ENCODE measurements at places on chromosomes 4 and X.

- DNase-seq, result no peak
These were observed 105.1 kb upstream of the MYOZ2 start for GRCh38 chr4:119030536-119030890.

GRCh38 chr4:15920723-15921591 lies 17.6 kb downstream of the FGFBP1 start:
- DNase-seq, result no peak

- no peak for DNase-seq
These were observed at the start of gene NDST4 for GRCh38 chr4:115113506-115114106. NDST4 (minus strand) TSS chr4:115113620; CDS start chr4:115077036, 36,584 bp downstream.

GRCh38 chr4:153572609-153573008 lies 106.4 kb downstream of the TMEM131L start:
- DNase-seq, result no peak

DNA sequence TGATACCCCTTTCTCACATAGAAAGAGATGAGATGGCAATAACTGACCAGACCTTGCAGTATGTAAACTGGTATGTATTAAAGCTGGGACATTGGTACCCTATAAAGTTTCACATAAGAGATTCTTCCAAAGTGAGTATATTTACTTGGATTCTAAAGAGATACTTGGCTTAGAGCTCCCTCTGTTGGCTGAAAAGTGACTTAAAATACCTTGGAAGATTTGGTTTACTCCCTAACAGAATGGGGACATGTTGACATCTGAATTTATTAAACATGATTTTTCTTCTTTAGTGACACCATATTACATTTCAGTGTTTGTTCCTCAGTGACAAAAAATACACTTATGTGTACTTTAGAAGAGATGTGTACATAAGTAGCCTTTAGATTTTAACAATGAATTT lies 47.9 kb upstream of the RGN start:
- DNase-seq, result no peak

DNA sequence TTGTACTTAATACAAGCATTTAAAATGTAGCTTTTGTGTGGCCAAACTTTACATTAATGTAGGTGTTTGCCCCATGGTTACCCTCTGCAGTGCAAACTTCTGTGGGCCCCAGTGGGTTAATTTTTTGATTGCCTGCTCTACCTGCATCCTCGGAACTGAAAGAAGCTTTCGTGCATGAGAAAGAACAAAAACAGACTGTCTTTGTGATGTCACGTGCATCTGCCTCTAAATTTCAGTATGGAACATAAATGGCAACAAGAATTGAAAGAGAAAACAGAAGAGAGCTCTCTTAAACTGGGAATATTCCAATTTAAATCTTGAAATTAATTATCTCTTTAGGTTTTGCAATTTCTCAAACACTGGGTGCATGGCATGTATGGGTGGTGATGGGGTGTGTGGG lies 182.4 kb upstream of the LCORL start:
- DNase-seq, result no peak

DNA sequence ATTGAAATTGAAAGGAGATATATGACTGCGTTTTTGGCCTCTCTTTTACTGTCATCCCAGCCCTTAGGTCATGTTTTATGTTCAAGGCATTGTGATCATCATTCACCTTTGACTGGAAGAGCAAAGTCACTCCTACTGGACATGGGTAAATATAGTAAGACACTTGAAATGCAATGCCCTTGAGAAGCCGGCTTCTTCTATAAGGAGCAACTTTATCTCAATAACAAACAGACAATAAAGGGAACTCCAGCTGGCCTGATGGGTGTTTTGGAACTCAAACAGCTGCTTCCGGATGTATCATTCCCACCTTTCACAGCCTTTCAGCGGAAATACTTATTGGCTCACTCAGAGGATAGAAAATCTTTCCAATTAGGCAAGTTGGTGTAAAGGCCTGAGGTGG lies 65.1 kb upstream of the C4orf54 start:
- no peak for DNase-seq

DNA sequence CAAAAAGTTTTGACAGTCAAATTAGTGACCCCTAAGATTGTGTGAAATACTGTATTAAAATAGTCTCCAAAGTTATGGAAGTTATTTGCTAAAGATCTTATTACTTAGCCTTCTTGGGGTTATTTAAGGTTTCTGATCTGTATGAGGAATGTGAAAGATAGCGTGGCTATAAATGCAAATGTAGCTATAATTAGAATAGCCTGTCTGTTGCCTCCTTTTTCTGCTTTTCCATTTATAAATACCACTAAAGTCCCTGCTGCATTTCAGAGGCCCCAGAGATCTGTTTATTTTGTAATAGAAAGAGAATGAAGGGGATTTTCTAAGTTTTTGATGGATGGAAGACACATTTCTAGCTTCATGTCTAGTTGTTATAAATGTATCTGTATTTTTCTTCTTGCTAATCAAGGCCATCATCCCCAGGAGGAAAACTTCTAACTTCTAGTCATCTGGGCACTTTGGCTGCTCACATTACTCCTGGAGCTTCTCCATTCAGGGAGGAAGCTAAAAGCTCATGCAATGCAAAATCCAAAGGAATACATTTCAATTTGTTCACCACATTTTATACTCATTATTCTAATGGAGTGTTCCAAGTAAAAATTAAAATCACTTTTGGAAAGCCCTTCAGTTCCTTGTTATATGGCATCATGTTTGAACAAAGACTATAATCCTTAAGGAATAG lies 73.9 kb downstream of the INTS12 start:
- no peak for DNase-seq

DNA sequence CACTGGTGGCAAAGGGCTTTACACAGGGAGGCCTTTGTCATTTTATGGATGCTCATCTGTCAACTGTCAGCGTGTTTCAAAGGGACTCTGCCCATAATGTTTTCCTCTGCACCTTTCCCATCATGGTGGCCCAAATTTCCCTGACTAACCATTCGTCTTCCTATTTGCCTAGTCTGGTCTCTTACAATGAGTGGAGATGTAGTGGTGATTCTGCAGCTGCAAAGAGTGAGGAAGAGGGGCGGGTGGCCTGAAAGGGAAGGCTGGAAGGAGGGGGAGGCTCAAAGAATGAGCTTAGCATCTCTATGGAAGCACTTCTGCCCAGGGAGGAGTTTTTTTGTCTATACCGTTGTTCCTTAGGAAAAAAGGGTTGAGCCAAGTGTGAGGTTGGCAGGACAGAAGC lies 447.5 kb downstream of the NKX6-1 start:
- DNase-seq, result no peak

- DNase-seq, result no peak
These were observed 2.4 kb upstream of the GPR82 start for GRCh38 chrX:41721590-41721989.

DNA sequence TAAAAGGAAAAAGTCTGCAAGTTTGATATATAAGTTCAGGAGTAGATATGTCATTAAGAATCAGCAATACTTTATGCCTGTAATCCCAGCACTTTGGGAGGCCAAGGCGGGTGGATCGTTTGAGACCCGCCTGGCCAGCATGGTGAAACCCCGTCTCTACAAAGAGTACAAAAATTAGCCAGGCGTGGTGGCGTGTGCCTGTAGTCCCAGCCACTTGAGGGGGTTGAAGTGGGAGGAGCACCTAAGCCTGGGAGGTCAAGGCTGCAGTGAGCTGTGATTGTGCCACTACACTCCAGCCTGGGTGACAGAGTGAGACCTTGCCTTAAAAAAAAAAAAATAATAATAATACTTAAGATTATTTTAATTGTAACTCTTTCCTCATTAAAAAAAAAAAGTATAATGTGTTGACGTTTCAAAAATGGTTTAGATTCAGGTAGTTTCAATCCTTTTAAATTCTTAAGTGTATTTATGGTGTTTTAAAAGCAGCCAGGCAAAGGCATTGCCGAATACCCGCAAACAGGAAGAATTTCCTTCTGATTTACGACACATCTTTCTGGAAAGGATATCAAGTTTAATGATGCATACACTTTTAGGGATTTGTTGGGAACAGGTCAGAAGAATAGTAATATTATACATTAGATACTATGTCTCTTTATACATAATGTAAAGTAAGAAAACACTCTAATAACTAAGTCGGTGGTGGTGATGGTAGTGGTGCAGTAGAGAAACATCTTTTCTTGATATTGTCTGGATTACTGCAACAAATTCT lies 80.9 kb downstream of the KDM6A start:
- no peak for DNase-seq

- no peak for DNase-seq
These were observed 1.2 kb downstream of the ATP6AP1 start for GRCh38 chrX:154429711-154430110.

DNA sequence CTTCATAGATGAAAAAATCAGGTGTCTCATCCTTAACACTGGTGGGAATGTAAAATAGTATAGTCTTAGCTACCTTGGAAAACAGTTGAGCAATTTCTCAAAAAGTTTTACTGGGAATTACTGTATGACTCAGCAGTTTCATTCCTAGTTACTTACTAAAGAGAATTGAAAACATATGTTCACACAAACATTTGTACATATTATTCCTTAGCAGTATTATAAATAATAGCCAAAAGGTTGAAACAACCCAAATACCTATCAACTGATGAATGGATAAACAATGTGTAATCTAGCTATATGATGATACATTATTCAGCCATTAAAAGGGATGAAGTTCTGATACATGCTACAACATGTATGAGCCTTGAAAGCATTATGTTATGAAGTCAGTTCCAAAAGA lies 41.7 kb downstream of the RBM46 start:
- DNase-seq, result no peak

GRCh38 chrX:16202943-16203342 lies 35.7 kb downstream of the MAGEB17 start:
- DNase-seq, result no peak

DNA sequence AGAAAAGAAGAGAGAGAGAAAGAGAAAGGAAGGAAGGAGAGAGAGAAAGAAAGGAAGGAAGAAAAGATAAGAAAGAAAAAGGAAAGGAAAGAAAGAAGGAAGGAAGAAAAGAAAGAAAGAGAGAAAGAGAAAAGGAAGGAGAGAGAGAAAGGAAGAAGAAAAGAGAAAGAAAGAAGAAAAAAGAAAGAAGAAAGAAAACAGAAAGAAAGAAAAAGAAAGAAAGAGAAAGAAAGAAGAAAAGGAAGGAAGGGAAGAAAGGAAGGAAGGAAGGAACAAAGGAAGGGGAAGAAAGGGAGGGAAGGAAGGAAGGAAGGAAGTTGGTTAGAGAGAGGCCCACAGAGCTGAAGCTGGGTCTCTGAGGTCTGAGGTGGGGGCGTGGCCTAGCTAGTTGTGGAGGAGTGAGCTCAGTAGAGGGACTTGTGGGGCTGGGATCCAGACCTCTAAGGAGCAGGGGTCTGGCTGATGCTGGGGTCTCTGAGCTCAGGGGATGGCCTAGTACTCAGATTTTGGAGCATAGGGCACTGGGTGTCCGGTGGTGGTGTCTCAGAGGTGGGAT lies 27.1 kb upstream of the PDZD4 start:
- no peak for DNase-seq

- DNase-seq, result no peak
These were observed 72.7 kb downstream of the NAA11 start for GRCh38 chr4:79253168-79253567.

- DNase-seq, result no peak
These were observed 52.7 kb upstream of the BCOR start for GRCh38 chrX:40150503-40150902.

DNA sequence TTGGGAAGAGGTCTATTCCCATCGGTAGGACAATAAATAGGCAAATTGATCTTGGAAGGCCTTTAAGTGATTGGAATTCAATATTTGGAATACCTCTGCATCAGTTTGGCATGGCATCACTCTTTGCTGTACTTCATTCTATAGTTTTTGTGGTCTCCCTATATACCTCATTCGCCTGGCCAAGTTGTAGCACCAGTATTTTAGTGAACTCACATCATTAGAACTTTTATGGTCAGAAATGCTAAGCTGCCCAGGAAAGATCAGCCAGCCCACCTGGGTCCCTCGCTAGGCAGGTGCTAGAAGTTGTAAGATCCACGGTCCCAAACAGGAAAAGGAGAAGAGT lies 40.3 kb downstream of the ZCCHC13 start:
- DNase-seq, result no peak

- DNase-seq, result peak; percentile 70
These were observed 13.5 kb downstream of the AFF1 start for GRCh38 chr4:86948276-86948675.

DNA sequence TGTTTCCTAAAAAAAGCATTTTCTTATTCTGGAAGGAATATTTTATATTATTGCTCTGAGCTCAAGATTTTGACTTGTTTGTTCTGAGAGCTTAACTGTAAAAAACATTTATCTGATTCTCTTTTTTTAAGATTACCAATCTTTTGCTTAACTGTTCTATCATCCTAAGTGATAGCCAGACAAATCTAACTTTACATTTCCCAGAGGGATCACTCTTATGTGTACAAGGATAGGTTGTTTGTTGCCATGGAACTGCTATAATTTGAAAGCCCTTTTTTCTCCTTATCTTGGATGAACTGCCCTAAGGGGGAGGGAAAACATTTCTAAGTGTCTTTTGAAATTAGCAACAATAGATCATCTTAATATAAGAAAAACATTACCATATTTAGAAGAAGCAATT lies 494.7 kb downstream of the TRAM1L1 start:
- DNase-seq, result no peak

DNA sequence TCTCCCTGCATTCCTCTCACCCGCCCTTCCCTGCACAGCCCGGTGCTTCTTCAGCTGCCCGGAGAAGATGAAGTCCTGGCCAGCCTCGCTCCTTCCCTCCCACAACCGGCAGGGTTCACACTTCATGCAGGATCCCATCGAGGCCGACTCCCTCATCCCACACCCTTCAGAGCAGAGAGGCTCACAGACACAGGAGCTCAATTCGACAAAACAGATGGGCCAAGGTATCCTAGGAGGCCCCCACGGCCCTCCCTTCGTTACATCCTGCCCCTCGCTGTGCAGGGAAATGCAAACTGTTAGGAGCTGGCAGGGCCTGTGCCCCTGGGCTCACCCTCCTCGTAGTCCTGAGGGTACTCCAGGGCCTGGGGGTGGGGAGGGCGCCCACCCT lies 238.1 kb downstream of the DHRSX start:
- DNase-seq, result no peak

DNA sequence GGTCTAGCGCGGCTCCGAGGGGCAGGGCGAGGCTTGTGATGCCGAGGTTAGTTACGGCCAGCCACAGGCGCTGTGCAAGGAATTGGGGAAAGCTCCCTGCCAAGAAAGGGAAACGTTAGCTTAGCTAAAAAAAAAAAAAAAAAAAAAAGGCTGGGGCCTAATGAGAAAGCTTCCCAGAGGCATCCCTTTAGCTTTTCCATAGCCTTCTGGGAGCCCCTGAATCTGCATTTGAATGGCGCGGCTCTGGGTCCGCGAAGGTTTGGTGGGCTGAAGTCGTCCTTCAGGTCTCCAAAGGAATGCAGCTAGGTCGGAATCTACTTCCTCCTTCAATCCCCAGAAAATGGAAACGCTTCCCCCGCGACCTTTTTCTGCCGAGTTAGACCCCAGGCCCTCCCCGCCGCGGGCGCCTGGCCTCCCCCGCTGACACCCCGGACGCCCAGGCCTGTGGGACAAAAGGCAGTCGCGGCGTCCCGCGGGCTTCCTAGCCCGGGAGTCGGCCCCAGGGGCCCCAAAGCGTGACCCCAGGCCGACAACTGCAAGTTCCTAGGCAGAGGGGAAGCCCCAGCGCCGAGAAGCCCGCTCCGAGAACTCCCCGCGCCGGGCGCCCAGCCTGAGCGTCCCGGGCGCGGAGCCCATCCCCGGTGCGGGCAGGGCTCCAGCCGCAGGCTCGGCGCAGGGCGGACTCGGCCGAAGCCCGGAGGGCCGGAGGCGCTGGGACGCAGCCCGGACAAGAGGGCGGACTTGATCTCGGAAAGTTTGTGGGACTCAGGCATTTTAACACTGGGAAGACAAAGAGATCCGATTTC lies 605 bp upstream of the FAT1 start:
- DNase-seq, result no peak
